EH (cell line): ENCODE measurements at places on chromosomes 16 and 17.

DNA sequence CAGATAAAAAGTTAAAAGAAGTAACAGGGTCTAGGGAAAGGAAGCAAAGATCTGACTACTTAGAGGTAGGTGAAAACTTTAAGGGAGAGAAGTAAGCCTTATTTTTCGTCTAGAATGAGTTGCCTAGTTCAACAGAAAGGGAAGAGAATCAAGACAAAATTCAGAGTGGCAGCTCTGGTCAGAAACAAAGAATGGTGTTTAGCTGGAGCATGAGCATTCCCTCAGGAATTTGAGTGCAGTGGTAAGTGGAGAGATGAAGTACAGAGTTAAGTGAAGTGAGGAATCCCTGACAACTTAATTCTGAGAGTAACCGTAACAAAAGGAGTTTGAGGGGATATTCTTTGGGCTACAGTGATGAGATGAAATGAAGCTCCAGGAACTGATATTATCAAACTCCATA is 11.5 kb downstream of the SMG6 start:
- peak; percentile 68 for DNase-seq

DNA sequence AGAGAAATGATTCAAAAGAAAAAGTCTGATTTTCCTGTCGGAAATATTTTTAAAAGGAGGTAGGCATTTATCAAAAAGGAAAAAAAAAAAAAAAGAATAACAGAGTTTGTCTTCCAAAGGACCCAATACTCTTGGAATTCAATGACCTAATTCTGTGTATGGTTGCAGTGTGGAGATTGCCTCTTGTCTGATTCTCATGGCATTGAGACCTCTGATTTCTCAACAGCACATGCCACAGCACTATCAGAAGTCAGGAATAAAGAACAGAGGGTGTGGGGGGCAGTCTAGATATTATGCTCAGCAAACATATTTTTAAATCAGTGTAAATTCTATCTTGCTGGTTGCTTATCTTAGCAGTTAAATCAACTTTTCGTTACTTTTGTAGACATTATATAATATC is 81.3 kb upstream of the SOX9 start:
- no peak for DNase-seq

- DNase-seq, result no peak
These were observed 2.9 kb downstream of the PLD6 start for GRCh38 chr17:17203173-17203730.

- DNase-seq, result no peak
These were observed 49.1 kb downstream of the ADCY7 start for GRCh38 chr16:50315346-50315997.

DNA sequence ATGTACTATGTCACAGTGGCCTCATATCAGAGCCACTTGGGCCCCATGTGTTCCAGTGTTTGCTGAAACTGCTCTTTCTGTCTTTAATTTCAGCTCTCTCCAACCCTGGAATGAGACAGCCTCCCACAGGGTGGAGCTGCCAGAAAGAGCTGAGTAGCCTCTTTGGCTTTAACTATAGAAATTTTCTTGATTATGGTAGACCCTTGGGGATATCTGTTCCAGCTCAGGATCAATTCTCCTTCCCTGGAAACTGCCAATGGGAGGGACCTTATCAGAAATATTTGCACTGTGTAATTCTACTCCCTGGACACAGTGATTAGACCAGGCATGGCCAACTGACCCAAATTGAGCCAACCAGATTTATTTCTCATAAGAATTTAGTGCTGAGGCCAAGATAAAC is 39.0 kb upstream of the KDM8 start:
- DNase-seq, result no peak

GRCh38 chr17:48294806-48295361 is 135.1 kb downstream of the SKAP1 start:
- DNase-seq, result no peak
